ENCODE measurements at places on chromosomes 1 and 21.
A peak's percentile ranks its signal among the peaks of the same experiment; 100 is the strongest.

GRCh38 chr21:32412162-32413014, at the start of gene EVA1C:
Gene EVA1C (plus strand): TSS chr21:32412706. CDS start chr21:32412854, 148 bp downstream.
- DNase-seq: peak; percentile 78

DNA sequence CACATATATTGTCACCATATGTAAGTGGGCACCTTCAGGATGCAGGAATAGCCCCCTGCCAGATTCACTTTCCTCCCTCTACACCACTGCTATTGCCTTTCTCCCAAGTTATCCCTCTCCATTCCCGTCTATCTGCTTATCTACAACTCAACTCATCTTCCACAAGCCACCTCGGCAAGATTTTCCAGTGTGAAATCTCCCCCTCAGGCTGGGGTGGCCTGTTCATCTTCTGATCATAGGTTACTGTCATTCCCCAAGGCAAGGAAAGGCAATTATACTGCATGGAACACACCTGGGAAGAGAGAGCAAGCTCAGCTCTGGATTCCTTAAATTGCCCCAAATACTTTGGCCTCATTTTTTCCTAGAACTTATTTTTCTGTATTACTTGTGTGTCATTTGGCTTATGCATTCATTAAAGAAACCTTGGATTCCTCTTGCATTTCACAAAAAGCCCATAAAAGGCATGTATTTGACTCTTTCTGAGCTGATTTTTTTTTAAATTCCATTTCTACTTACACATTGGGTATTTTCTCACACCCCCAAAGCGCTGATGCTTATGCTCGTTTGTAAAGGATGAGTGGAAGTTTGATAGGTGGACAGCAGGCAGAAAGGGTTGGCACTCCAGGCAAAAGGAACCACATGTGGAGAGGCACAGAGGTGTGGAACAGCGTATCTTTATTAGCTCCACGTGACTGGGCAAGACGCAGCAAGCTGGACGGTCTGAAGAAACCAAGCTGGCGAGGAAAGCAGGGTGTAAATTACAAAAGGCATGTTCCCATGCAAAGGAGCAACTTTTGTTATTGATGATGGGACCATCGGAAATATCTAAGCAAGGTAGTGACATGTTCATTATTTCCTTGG, 169.7 kb upstream of the RAB4A start:
- no peak for DNase-seq

DNA sequence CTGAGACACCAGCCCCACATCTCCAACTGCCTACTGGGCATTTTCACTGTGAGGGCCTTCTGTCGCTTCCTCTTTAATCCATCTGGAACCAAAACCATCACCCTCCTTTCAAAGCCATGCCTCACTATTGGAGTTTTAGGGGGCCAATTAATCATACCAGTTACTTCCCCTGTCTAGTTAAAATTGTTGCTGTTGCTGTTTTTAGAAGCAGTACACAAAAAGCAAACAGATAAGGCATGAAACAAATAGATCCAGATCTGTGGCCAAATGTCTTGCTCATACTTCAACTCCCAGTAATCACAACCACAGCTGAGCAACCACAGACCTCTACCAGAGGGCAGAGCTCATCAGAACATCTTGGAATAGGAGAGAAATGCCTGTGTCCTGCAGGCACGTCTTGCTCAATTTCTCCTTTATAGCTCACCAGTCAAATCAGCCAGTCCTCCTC, 133.8 kb upstream of the C1orf105 start:
- DNase-seq: no peak

GRCh38 chr1:164953098-164953497, 394.1 kb downstream of the PBX1 start:
- DNase-seq: no peak

GRCh38 chr1:108861566-108861965, 4.7 kb upstream of the AKNAD1 start:
- no peak for DNase-seq

GRCh38 chr1:232793944-232794343, 11.3 kb upstream of the MAP10 start:
- DNase-seq: no peak

DNA sequence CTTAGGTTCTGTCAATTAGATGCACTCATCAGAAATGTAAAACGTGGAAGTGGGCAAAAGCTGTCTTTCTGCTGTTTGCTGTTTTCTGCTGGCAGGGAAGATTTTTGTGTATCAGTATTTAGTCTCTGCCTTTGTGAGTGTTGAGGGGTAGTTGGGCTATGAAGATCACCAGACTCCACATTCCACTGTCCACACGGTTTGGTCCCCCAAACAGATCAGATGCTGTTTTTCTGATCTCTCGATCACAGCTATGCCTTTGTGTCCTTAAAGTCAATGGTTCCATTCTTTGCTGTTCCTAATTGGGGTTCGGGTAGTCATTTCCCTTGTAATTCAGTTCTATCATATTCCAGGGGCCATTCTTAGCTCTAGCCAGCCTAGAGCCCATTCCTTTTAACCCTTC, 27.0 kb upstream of the NPL start:
- DNase-seq: no peak

DNA sequence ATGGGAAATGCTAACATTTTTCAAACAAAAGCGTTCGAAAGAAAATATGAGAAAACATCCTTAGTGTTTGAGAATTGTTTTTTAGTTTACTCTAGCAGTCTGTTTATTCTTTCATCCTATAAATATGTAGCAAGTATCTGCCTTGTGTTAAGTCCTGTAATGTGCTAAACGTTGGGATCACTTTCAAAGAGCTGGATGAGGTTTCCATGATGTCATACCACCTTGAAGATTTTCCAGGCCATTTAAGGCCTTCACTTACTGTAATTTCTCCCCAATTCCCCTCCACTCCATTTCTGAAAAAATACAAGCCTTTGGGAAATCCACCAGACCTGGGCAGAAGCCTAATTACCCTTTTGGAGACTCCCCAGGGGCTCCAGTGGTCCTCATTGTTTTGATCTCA, 24.2 kb upstream of the CTBS start:
- no peak for DNase-seq

DNA sequence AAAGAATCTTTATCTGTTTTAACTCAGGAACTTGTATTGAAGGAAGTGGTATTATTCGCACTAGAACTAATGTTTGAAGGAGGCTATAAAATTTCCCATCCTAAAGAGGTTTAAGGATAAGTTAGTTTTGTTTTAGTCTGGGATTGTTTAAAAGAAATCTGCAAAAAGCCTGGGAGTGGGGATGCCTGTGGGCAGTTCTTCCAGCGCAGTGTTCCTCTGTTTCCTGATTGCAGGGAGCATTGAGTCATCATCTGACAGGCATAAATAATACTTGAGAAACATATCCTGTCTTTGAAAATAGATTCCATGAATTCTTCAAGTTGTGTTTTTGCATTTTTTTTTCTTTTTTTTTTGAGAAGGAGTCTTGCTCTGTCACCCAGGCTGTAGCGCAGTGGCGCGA, 350.8 kb upstream of the PTBP2 start:
- DNase-seq: no peak

GRCh38 chr1:56569661-56570060, 9.7 kb downstream of the PLPP3 start:
- DNase-seq: no peak

- DNase-seq: peak; percentile 37
Observed at GRCh38 chr1:1299686-1300351, 7.9 kb downstream of the ACAP3 start.

GRCh38 chr1:28592321-28593071, 431 bp downstream of the RAB42 start:
- no peak for DNase-seq

Data from activated T-cell treated with anti-CD3 and anti-CD28 coated beads, Interleukin-2, amount 50 U/mL, for 48 hours (primary cell).